ENCODE measurements at places on chromosomes 3 and 15.
A peak's percentile ranks its signal among the peaks of the same experiment; 100 is the strongest.

DNA sequence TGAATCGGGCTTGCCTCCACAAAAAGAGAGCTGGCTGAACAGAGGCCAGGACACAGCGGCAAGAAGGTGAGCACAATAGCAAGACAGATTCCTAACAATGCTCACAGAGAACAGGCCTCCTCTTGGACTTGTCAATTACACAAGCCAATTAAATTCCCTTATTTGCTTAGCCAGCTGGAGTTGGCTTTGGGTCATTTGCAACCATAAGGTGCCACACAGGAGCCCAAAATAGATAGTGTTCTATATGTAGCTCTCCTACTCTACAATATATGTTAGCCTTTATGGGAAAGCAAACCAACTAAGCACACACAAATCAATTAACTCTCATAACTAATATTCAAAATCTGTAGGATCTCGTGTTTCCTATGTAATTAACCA lies 335.6 kb downstream of the FOXP1 start:
- no peak for DNase-seq

DNA sequence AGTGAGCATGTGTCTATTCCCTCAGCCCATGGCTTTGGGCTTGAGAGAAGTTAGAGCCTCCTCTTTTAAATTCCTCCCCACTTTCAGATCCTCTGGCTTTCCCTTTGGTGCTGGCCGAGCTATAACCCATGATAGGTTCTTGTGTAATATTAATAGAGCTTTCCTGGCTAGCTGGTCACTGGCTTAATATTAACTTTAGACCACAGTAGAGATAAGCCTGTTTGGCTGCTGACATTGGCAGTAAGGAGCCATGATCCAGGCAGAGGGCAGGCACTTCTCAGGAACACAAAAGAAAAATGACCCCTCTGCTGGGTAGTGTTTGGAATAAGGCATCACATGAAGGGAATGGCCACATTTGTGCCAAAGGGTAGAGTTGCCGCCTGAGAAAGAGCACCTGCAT lies 65.4 kb upstream of the UMPS start:
- no peak for DNase-seq

DNA sequence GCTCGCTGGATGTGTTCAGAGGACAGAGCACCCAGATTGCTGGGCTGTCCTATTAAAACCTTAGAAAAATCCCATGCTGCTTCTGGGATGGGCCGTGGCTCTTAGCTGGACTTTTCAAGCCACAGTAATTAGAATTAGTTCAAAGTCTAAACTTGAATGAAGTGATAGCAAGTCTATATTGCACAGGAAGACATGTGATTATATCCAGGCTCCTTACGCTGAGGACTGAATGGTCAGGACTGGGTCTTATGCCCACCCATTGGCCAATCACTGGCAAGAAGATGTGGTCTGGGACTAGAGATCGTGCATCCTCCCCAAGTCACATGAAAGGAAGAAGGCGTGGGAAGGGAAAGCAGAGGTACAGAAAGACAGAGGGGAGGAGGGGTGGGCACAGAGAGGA lies 227.6 kb downstream of the FAM43A start:
- DNase-seq: no peak

GRCh38 chr3:50347187-50347813 lies 1.8 kb upstream of the ZMYND10 start:
- peak; percentile 87 for DNase-seq

DNA sequence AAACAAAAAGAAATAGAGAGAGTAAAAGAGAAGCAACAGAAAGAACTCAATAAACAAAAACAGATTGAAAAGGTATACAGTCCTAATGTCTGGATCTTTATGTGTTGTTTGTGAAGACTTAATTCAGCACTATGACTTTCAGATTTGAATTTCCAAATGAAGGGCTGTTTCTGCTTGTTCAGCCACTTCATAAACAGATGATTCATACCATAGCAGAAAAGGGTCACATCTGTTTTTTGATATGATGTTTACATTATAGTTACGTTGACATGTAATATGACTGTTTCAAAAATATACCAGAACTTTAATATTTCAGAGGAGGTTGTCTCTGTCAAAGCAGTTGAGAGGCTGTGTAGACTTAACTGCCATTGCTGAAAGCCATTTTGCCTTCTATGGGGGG lies 24.1 kb downstream of the ASB14 start:
- no peak for DNase-seq

DNA sequence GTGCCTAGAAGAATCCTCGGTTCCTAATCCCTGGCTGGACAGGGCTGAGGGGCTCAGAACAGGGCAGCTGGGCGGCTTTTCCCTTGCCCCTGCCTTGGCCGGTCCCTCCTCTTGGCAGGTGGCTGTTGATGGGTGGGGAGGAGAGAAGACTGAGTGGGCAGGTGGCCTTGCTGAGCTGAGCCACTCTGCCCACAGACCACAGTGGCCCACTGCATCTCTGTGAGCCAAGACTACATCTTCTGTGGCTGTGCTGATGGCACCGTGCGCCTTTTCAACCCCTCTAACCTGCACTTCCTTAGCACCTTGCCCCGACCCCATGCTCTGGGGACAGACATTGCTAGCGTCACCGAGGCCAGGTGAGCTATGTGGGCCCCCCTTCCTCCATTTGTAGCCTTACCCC lies 14.5 kb upstream of the JMJD7 start:
- no peak for DNase-seq

GRCh38 chr15:48592933-48593332 lies 52.6 kb downstream of the FBN1 start:
- DNase-seq: no peak

- DNase-seq: no peak
These were observed 582 bp downstream of the CGNL1 start for GRCh38 chr15:57376696-57377477.

DNA sequence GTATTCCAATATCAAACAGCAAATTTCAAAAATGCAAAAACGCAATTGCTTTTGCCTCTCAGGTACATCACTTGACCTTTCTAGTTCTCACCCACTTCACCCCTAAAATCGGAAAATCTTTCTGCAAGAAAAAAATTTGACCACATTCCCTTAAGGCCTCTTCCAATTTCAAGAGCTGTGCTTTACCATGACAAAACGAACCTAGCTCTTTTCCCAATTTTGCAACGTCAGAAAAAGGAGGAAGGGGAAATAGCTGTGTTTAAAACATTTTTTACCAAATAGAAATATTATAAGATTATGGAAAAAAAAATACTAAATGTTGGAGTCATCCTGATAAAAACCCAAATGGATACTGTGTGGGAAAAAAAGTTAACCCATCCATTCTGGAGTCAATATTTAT lies 1.1 kb upstream of the NR2C2 start:
- DNase-seq: no peak

- no peak for DNase-seq
These were observed 323.8 kb downstream of the GBE1 start for GRCh38 chr3:81437683-81438082.

GRCh38 chr3:159482241-159482993 lies 506.2 kb upstream of the IL12A start:
- DNase-seq: no peak

GRCh38 chr3:189584645-189585044 lies 46.5 kb upstream of the TP63 start:
- DNase-seq: no peak

- DNase-seq: no peak
These were observed 1.6 kb upstream of the GCNT3 start for GRCh38 chr15:59609730-59610712.

- no peak for DNase-seq
These were observed 11.5 kb downstream of the CTSH start for GRCh38 chr15:78933187-78933822.

- no peak for DNase-seq
These were observed 45.7 kb downstream of the KPNA1 start for GRCh38 chr3:122468896-122469533.

DNA sequence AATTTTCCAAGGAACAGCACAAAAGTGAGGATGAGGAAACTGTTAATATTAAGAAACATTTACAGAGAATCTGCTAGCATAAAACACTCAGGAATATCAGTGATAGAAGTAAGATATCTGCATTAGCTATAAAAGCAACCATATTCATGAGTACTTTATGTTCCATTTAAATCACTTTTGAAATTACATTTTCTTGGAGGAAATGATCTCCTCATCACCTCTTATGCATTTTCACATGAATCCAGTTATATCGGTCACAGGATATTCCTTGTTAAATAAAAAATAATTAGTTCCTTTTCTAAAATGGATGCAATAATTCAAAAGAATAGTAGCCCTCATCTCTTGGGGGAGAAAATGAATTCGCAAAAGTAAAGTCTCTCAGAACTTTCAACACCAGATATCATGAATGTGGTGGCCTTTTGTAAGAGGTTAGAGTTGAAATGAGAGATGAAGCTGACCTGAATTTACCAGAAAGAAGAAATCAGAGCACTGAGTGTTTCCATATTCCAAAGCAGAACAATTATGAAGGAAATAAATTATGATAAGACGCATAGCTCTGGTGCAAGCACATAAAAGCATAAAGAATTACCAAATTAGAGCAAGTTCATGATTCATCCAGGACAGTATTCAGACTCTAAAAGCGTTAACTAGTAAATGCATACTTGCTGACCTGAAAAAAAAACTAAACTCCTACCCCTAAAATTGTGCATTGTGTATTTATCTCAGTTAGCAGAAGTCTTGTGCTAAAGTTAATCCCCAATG lies 321.9 kb upstream of the CCDC54 start:
- no peak for DNase-seq

DNA sequence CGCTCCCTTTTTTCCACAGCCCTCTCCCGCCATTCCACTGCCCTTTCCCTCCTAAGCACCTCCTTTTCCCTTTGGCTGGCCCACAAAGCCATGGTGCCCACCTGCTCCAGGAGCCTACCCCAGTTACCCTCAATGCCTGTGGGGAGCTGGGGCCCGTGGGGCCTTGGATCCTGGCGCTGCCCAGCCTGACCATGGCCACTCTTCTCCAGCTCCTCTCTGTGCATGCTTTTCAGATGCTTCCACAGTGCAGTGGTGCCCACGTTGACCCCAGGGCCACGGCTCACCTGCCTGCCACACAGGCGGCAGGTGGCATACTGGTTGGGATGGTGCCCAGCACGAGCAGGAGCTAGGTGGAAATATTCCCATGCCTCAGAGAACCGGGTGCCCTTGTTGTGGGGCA lies 1.5 kb downstream of the ZBED2 start:
- no peak for DNase-seq

- DNase-seq: no peak
These were observed 42.1 kb upstream of the NOX5 start for GRCh38 chr15:68972201-68973065.

GRCh38 chr3:150422907-150423306 lies 14.8 kb downstream of the TSC22D2 start:
- DNase-seq: no peak

DNA sequence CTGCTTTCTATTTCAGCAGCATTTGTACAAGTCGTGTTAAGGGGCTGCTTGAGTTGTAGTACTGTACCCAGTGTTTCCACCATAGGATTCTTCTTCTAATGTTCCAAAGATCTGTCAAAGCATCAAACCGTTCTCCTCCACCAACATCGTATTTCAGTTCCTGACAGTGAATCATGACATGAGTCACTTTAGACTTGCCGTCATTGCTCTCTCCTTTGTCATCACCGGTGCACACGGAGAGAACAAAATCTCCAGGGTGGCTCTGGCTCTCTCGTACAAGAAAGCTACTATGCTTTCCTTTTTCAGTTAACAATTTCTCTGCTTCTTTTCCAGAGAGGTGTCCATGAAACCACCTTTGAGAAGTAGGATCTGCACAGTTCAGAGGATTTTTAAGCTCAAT lies 270.9 kb upstream of the CCDC54 start:
- no peak for DNase-seq

- peak; percentile 88 for DNase-seq
These were observed 976 bp upstream of the NUP210 start for GRCh38 chr3:13420831-13421765.

DNA sequence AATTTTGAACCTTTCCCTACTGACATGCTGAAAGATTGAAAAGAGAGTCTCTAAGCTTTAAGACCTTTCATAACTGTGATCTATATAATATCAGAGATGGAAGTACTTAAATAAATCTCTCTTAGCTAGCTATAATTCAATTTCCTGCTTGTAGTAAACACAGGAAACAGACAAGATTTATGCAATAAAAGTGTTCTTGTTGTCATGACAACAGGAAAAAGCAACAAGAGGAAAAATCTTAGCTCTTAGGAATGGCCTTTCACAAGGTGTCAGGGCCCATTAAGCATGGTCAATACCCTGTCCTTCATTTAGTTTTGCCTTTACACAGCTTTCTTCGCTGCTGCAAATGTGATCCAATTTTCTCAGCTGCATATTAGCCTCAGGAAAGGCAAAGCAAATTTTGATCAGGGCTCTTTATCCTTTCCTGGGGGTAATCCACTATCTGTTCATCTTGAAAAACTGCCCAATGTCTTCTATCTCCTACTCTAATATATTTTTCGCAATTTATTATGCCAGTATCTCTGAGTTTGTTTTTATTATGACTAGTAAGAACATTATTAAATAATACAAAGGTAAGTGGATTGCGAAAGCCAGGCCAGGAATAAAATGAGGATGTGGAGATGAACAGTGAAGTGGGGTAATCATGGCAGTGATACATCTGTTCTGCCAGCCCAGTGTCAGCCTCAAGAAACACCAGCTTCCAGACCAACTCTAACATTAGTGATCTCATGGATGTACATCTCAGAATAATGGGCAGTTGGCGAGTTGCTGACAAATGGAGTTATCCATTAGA lies 28.7 kb downstream of the SIDT1 start:
- peak; percentile 55 for DNase-seq

DNA sequence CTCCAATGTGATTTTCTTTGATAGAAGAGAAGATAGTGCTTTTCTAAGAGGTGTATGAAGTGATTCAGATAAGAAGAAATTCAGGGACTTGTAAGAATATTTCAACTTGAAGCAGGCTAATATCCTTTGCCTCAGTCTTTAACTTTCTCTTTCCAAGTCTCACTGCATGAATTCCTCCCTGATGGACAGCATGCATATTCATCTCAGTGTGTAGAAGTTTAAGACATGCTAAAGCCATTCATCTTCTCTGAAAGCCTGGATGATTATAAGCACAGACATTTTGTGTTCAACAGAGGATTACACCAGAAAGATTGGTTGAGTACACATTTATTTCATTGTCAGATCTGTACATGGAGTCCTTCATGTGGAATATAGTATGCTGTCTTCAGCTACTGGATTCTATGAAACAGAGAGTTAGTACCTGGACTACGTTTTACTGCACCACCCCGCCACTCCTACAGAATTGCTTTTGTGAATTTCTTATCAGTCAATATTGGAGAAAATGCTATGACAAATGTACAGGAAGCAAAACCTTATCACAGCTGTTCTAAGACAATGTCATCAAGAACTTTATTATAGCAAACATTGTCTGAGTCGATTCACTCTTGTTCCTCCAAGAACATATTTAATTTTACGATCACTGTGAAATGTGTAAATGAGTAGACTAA lies 1346.1 kb downstream of the OTOL1 start:
- no peak for DNase-seq

DNA sequence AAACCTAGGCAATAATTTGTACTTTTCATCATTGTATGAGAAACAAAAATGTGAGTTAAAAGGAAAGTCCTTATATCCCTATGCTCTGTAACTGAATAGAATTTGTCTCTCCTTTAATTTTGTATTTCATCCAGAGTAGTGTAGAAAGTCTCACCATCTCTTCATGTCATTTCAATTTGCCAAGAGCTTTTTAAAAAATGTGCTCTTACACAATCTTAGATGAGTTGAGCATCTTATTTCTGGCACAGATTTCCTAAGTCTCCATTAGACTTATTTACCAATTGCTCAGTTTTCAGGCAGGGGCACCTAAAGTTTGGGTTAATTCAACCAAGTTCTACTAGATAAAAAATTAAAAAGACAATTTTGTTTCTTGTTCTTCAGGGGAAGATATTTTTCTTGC lies 201.5 kb upstream of the RBMS3 start:
- DNase-seq: no peak

GRCh38 chr15:98582900-98583554 lies 65.3 kb upstream of the IGF1R start:
- no peak for DNase-seq

Measured in CD4-positive, alpha-beta T cell treated with Interleukin-21 for 1 hour (primary cell).